NCI-H2171 (cell line): ENCODE measurements at places on chromosomes 4 and X.

DNA sequence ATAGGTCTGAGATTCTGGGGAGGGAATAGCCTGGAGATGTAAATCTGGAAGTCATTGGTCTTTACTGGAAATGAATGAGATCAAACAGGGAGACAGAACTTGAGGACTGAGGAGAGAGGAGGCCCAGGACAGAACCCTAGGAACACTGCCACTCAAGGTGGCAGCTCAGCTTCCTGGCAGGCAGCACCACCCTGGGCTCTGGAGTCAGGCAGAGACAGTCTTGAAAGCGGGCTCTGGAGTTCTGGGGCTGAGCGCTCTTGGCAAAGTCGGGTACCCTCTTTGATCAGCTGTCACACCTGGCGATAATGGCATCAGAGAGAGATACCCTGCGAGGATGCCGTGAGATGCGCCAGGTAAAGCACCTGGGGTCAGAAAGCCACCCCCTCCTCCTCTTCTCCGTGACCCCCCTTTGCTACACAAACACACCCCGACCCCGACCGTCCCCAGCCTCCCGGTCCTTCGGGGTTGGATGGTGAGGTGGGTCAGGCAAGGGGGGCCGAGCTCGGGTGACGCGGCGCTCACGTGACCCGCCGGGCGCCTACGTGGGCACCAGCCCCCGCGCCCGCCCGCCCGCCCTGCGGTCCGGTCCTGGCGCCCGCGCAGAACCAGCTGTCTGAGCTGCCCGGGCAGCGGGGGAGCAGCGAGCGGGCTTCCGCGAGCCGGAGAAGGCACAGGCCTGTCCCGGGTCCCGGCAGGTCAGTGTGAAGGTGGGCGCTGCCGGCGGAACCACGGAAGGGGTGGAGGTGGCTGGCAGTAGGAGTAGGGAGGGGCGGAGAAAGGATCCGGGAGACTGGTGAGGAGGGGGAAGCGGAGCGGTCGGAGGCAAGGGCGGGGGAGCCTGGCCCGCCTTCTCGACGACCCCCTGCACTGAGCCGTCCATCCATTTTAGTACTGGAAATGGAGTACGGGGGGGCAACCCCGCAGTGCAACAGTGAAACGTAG, at the start of gene TCEAL3:
TCEAL3 (plus strand) TSS at position 600 of the 942 bp plus-strand sequence. CDS start 1,102 bp downstream, outside the sequence.
- DNase-seq = peak; percentile 46

DNA sequence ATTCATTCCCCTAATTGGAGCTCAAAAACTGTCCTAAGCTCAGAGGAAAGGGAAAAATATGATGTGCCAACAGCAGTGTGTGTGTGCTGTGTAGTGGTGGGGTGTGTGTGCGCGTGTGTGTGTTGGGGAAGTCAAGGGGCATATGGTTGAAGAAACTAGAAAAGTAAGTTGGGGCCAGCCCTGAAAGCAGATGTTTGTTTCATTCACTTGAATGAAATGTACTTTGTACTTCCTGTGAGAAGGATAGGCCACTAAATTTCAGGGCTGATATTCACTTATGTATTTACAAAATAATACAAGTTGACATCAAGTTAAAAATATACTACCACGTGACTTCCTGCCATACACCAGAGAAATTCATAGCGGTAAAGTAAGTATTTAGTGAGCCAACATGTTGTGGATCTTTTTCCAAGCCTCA, 151.3 kb upstream of the JADE1 start:
- no peak for DNase-seq

DNA sequence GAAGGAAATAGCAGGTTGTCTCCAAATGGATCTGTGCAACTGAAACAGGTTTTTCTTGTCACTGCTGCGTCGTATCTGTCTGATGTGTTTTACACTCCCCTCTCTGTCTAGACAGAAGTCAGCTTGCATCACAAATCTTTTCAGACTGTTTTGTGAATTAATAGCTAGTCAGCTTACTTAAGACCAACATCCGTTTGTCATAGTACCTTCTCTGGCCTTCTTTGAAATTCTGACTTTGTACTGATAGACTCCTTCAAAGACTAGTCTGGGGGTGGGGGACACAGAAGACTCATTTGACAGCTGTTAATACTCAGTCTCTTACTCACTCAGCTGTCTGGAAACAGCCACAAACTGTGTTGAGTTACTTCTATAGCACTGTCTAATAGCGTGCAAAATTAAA, 197.8 kb downstream of the PALLD start:
- DNase-seq = no peak

DNA sequence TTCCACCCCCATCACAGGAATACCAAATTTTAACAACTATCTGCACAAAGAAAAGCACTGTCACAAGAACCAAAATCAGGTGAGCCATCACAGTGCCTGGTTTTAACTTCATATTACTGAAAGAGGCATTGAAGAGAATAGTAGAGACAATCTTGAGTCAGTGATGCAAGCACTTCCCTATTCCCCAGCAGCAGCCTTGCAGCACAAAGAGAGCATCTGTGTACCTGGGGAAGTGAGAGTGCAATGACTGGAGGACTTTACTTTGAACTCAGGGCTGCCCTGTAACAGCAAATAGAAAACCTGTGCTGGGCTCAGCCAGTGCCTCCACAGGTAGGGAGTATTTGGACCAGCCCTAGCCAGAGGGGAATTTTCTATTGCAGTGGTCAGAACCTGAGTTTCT, 361.8 kb downstream of the TEX13C start:
- no peak for DNase-seq

GRCh38 chr4:110865611-110866259, 242.9 kb upstream of the PITX2 start:
- no peak for DNase-seq

DNA sequence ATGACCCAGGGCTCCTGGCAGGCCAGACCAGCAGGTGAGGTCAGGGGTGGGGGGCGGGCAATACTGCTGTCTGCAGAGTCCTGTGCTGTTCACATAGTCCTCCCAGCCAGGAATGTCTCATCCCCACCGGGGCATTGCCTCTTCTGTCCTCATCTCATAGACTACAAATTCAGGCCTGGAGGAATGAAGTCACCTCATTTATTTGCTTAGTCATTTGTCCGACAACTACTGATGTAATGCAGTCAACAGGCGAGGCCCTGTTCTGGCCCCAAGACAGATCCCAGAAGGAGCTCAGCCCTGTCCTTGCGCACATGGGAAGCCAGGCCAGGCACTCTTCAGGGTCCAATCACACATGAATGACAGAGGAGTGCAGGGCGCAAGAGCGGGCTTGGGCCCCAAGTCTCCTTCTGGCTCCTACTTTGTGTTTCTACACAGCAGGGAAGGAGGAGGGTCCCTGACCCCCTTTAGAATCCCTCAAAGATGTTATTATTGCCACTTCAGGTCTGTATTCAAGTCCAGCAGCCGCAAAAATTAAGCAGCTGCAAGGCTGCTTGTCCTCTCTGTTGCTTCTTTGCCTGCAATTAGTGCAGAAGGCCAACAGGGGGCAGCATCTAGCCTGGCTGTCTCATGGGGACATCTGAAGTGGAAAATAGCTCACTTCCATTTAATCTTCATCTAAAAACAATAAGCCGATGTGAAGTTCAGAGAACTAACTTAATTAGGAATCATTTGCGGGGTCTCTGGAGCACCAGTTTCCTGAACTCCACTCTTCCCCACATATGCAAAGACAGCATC, 15.2 kb upstream of the HMX1 start:
- no peak for DNase-seq

- no peak for DNase-seq
Observed at GRCh38 chrX:30637874-30638815, 15.1 kb upstream of the GK start.
